ENCODE measurements at places on chromosomes 7 and 10. TPM values are rescaled to one million over a fixed set of nuclear protein-coding genes. Genes with fewer than 3 reads are reported as not detected.

DNA sequence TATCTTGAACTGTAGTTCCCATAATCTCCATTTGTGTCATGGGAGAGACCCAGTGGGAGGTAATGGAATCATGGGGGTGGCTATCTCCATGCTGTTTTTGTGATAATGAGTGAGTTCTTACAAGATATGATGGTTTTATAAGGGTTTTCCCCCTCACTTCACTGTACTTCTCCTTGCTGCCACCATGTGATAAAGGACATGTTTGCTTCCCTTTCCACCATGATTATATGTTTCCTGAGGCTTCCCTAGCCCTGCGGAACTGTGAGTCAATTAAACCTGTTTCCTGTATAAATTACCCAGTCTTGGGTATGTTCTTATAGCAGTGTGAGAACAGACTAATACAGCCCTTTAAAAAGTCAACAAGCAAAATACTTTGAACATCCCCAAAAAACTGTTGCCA is 427.7 kb downstream of the HTR7 start:
- no peak for DNase-seq

DNA sequence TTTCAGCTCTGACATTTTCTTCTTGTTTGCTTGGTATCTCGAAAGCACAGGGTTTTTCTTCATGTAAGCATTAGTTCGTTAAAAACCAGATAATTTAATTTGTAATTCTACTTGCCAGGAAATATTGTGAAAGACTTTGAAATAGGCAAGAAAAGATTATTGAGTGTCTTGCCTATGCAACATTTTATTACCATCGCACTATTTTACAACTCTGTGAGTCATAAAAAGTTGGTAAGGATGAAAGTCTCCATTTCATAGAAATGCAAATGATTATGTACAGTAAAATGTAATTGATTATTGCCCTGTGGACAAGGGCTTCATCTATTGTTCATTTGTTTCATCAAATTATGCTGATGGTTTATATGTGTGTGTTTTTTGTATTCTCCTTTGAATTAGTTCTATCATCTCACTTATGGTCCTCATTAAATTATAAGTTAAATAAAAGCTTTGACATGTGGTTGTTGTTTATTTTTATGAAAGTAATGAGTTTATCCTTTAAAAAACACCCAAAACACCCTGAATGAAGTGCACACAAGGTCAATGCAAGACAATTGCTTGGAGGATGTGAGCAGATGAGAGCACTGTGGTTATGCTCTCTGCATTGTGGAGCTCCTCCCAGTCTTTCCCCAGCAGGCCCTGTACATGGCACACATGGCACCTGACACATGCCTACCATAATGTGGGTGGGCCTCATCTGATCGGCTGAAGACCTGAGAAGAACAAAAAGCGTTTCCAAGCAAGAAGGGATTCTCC is 230.8 kb downstream of the CXCL12 start:
- no peak for DNase-seq

CPA2 gene
- polyA plus RNA-seq: 0.41 TPM

GRCh38 chr10:33803248-33803647 is 468.8 kb upstream of the NRP1 start:
- no peak for DNase-seq

FAM25G gene
- 10.6 TPM for polyA plus RNA-seq

- DNase-seq: no peak
Measured at GRCh38 chr7:151923097-151923876, 33.0 kb upstream of the GALNTL5 start.

DNA sequence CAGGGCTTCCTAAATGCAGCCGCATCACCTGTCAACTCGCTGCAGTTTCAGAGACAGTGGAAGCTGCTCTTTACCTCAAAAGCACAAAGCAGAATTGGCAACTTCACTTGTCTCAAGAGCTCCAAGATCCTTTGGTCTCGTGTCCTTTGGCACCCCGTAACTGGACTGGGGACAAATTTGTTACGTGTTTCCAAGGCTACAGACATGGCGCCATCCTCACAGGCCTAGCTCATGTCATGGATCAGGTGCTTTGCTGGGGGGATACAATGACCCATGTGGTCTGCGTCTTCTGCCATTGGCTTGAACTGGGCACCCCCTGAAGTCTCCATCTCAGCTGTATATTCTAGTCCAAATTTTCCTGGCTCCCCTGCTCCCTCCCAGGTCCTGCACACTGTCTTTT is 48.6 kb downstream of the CHST3 start:
- no peak for DNase-seq

GRCh38 chr7:100013328-100013676 is 2.1 kb upstream of the ZKSCAN1 start:
- DNase-seq: no peak

DNA sequence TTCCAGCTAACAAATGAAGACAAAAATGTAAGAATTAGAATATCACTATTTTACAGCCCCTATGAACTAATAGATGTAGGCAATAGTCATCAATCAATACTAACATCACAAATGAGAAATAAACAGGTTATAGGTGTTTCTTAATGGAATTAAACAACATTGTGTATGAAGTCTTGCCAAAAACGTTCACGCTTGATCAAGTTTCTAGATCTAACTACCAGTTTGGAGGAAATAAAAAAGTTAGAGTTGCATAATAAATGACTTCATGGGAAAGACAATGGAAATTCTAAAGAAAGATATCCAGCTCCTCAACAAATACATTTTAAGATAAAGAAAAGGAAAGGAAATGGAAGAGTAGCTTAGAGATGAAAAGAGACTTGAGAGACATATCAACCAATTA is 19.7 kb downstream of the TAC1 start:
- no peak for DNase-seq

SFTPA1 gene
- polyA plus RNA-seq: not detected

- DNase-seq: no peak
Measured at GRCh38 chr7:15566476-15566875, 4.7 kb upstream of the AGMO start.

- no peak for DNase-seq
Measured at GRCh38 chr10:28812384-28813372, 135.4 kb downstream of the BAMBI start.

GRCh38 chr10:28928484-28928883 is 251.2 kb downstream of the BAMBI start:
- no peak for DNase-seq

GRCh38 chr7:3128857-3129490 is 85.3 kb upstream of the CARD11 start:
- DNase-seq: no peak

DNA sequence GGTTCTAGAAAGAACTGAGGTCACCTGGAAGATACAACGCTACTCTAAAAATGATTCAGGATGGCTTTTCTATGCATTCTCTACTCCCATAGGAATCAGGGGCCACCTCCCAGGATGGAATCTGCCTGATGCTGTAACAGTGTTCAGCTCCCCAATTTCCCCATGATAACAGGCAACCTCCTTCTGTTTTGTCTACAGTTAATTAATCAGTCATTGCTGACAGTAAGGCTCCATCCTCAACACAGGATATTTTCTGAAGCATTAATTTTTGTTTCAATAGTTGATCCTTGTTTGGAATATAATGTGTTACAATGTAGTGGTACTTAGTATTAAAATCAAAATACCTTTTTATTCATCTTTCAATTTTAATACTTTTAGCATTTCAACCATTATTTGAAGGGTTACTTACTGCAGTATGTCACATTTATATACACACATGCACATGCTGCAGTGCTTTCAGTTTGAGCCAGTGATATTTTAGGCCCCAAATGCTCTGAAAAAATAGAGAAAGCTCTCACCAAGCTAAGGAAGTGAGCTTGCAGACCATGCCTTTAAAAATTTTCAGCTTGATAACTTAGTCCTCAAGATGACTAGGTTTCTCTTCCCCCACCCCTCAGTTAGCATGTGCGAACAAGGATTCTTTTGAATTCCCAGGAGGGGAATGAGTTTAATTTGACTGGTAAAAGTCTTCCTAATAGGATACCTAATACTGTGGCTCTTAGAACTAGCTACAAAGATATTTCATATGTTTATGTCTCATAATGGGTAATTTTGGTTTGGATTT is 592 bp upstream of the PIK3CG start:
- no peak for DNase-seq

DNA sequence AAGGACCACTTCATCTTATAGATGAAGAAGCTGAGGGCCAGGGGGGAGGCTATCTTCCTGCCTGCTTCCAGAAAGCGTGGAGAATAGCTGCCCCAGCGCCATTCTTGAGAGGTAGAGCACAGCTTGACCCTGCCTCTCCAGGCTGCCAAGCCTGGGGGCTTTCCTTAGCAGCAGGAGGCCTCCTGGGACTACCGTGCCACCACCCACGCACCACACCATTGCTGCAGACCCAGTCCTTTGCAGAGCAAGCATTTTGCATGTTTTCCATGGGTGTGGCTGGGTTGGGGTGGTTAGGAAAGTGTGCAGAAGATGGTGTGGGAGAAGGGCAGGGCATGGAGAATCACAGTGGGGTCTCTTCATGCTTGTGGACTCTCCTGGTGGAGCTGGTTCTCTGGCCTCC is 64.9 kb downstream of the TBXAS1 start:
- no peak for DNase-seq

- no peak for DNase-seq
Measured at GRCh38 chr7:124959676-124960075, 30.1 kb upstream of the POT1 start.

DNA sequence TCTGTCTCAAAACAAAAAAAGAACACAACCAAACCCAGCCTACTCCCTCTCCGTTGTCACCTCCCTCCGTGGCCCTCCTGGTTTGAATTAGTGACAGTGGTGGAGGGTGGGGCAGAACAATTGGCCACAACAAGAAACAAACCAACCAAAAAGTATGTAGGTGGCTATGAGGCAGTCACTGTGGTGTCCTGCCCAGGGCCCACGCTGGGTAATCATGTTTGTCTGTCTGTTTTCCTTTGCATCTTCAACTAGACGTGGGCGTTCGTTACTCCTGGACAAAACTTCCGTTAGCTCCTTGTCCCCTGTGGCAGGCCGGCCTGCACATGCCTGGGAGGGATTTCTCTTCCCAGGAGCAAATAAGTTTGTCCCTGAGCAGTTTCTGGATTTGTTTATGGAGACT is 78.4 kb downstream of the XRCC2 start:
- DNase-seq: no peak

DNA sequence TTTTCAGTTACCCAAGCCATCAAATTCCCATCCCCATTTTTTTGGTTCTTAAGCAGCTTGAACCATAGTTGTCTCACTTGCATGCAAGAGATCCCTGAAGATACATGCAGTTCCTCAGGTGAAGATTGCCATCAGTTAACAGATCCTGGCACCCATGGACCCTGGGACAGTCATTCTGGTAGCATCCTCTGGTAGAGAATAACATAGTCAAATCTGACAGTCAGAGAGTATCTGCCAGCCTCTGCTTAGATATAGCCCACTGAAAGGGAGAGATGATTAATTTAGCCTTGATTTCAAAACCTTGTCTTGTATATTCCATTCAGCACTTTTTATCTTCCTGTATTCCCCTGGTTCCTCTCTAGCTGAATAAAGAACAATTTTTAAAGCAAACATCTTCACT is 280.4 kb downstream of the KCNMA1 start:
- DNase-seq: no peak

GRCh38 chr7:80794631-80795573 is 123.9 kb downstream of the SEMA3C start:
- DNase-seq: no peak

GNAT3 gene
- polyA plus RNA-seq: not detected

- DNase-seq: no peak
Measured at GRCh38 chr10:4804465-4804864, 21.5 kb upstream of the AKR1E2 start.

SCIN gene
- polyA plus RNA-seq: 0.05 TPM
